ENCODE measurements at places on chromosomes 6 and 20. TPM values are rescaled to one million over a fixed set of nuclear protein-coding genes. Genes with fewer than 3 reads are reported as not detected.

ABHD16B gene
- polyA plus RNA-seq, result not detected

EEF1A1 gene
- 9,671 TPM for polyA plus RNA-seq

SMLR1 gene
- not detected for polyA plus RNA-seq

SLC2A10 gene
- polyA plus RNA-seq, result not detected

SYCP2L gene
- polyA plus RNA-seq, result 0.19 TPM

SCAND1 gene
- polyA plus RNA-seq, result 66.9 TPM

TTLL9 gene
- polyA plus RNA-seq, result 1.1 TPM

OXT gene
- polyA plus RNA-seq, result not detected

PDCD2 gene
- 50.0 TPM for polyA plus RNA-seq

DNA sequence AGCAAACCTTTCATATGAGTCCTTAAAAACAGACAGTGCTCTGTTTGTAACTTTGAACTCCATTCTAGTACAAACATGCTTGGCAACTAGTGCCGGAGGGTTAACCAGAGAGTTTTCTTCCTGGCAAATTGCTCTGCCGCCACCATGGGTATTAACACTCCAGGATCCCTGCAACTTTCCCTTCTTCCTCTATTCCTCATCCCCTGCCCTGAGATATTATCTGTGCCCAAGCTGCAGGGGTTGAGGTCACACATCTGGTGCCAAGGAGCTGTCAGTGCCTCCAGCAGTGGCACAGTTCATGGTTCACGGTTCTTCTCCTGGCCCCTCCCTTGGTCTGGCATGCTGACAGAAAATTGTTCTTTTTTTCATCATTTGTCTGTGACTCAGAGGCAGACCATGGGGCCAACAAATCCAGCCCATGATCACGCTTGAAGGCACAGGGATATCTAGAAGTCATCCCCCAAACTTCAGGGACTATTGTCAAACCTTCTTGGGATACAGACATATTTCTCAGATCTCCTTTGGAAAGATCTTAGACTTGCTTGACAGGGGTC lies 77.5 kb downstream of the ATXN1 start:
- H3K4me3 ChIP-seq, result no peak overlapping the region
- no peaks in the 10 kb centered on the region for H3K36me3 ChIP-seq
- H3K27me3 ChIP-seq, result no peaks in the 10 kb centered on the region
- peak; percentile 30 for DNase-seq
- peaks cover 21% of the 10 kb centered on the region for H3K4me1 ChIP-seq
- H3K27ac ChIP-seq, result peak overlapping the region; percentile 15

DNA sequence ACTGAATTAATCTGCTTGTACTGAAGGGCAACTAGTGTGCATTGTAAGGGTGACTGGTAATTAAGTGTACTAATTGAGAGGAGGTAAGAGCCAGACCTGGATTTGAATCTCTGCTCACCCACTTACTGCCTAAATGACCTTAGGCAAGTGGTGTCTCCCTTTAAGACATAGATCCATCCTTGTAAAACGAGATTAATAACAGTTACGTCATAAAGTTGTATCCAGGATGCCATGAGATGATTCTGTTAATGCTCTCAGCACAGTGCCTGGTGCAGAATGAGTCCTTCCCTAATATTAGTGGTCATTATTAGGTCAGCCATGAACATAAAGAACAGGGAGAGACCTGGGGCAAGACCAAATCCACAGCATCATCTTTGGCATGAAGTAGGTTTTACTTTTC lies 470.1 kb downstream of the MAFB start:
- H3K4me3 ChIP-seq, result no peak overlapping the region
- no peaks in the 10 kb centered on the region for H3K36me3 ChIP-seq
- H3K4me1 ChIP-seq, result no peaks in the 10 kb centered on the region
- no peak overlapping the region for H3K27ac ChIP-seq

DNA sequence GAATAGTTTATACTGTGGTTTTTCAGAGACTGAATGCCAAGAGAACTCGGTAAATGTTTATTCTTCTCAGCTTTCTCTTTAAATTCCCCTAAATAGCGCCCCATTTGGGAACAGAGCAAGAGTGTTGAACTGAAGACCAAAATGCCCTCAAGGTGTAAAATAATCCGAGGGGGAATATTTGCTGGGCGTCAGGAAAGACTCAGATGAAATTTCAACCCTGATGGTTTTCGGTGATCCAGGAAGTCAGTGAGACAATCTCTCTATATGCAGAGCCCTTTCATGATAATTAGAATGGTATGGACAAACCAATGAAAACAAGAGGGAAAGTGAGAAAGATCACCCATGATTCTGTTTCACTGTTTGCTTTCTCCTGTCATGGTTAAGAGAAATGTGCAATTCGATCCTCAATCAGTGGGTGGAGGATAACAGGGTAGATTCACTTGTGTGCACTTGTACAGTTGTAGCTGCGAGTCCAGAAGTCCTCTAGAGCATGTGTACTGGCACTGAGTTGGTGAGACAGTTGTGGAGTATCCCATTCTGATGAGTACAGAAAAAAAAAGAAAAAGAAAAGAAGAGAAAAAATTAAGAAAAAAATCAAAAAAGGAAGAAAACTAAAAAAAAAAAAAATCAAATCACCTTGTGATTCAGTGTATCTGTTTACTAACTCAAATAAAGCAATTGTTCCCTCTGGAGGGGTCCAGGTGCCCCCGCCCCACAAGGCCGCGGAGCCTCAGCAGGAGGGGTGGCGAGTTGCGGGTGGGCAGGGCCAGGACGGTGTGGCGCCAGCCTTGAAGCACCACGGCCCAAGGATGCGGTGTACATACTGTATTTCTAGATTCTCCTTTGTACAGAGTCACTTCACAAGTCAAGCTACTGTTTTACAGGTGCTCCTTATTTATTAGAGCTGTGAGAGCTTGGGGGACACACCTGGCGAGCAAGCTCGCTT lies 164.9 kb downstream of the SCML4 start:
- H3K36me3 ChIP-seq, result no peaks in the 10 kb centered on the region
- H3K4me1 ChIP-seq, result peaks cover 53% of the 10 kb centered on the region
- DNase-seq, result no peak
- no peaks in the 10 kb centered on the region for H3K27me3 ChIP-seq

GRCh38 chr6:143195349-143195845 lies 134.7 kb downstream of the AIG1 start:
- DNase-seq, result no peak
- H3K4me3 ChIP-seq, result no peak overlapping the region
- H3K36me3 ChIP-seq, result no peaks in the 10 kb centered on the region
- H3K27ac ChIP-seq, result no peak overlapping the region

- no peaks in the 10 kb centered on the region for H3K36me3 ChIP-seq
- no peaks in the 10 kb centered on the region for H3K4me1 ChIP-seq
- no peak overlapping the region for H3K27ac ChIP-seq
- DNase-seq, result no peak
Measured at GRCh38 chr6:128676456-128676855, 156.1 kb upstream of the PTPRK start.

- H3K27ac ChIP-seq, result no peak overlapping the region
- no peak for DNase-seq
- H3K4me3 ChIP-seq, result no peak overlapping the region
- no peaks in the 10 kb centered on the region for H3K4me1 ChIP-seq
Measured at GRCh38 chr6:40743226-40743625, 156.1 kb upstream of the LRFN2 start.

DNA sequence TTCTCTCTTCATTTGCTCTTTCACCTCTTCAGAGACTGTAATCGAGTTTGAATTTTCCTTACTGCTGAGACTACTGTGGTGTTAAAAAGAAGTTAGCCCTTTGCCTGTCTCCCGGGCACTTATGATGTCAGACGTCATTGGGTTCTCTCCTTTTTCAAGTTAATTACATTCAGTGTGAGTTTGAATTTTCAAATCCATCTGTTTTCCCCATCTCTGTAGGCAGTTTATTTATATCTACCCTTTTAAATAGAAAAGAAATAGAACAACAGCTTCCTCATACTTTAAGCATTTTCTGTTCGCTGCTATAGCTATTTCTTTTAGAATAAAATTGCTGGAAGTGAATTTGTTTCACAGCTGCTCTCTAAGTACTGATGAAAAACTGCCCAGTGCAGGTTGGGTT lies 81.4 kb downstream of the MCHR2 start:
- H3K36me3 ChIP-seq, result no peaks in the 10 kb centered on the region
- H3K4me3 ChIP-seq, result no peak overlapping the region
- no peaks in the 10 kb centered on the region for H3K27me3 ChIP-seq
- no peak overlapping the region for H3K27ac ChIP-seq

GRCh38 chr6:131023834-131024504 lies 39.1 kb downstream of the EPB41L2 start:
- H3K4me1 ChIP-seq, result no peaks in the 10 kb centered on the region
- H3K27ac ChIP-seq, result no peak overlapping the region
- no peak overlapping the region for H3K4me3 ChIP-seq
- DNase-seq, result no peak

- H3K27ac ChIP-seq, result no peak overlapping the region
- peak; percentile 9 for DNase-seq
- H3K27me3 ChIP-seq, result no peaks in the 10 kb centered on the region
- H3K4me1 ChIP-seq, result no peaks in the 10 kb centered on the region
Measured at GRCh38 chr6:69232911-69233448, 563.8 kb downstream of the LMBRD1 start.

DNA sequence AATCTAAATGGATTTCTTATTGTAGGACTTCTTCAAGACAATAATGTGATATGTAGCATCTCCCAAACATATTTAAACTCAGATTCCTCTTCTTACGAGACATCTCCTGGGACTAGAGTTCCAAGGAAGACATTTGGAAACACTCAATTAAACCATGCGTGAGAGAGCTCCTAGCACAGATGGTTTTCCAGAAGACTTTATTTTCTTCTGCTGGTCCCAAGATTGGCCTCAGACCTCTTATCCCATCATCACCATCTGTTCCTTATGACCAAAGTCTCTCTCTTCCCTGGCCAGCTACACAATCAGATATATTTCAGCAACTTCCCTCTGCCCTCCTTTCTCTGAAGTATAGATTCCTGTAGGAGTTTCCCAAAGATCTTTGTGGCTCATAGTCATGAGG lies 93.2 kb upstream of the JARID2 start:
- no peaks in the 10 kb centered on the region for H3K27me3 ChIP-seq
- no peak overlapping the region for H3K4me3 ChIP-seq
- H3K27ac ChIP-seq, result no peak overlapping the region
- no peaks in the 10 kb centered on the region for H3K36me3 ChIP-seq
- peaks cover 28% of the 10 kb centered on the region for H3K4me1 ChIP-seq

GRCh38 chr6:24845578-24845977 lies 46.9 kb upstream of the ARMH2 start:
- no peak overlapping the region for H3K27ac ChIP-seq
- H3K4me1 ChIP-seq, result no peaks in the 10 kb centered on the region
- DNase-seq, result no peak
- H3K36me3 ChIP-seq, result peaks cover 43% of the 10 kb centered on the region

DNA sequence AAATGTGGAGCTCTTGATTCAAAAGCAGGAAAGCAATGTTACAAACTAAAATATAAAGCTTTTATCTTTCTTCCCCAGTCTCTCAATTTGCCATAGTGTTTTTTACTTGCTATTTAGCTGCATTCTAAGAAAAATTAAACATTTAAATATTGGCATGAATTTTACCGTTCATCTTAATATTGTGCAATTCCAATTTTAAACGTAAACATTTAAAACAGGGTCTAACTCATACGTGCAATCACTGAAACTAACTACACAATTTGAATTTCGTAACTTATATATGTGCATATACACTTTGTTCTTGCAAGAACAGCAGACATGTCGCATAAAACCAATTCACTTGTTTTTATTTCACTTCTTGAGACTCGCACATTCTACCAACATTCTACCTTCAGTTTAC lies 280.8 kb upstream of the QKI start:
- H3K27ac ChIP-seq, result no peak overlapping the region
- H3K4me1 ChIP-seq, result no peaks in the 10 kb centered on the region
- no peak for DNase-seq
- no peak overlapping the region for H3K4me3 ChIP-seq
- no peaks in the 10 kb centered on the region for H3K36me3 ChIP-seq
- no peaks in the 10 kb centered on the region for H3K27me3 ChIP-seq

- no peak for DNase-seq
- H3K27me3 ChIP-seq, result no peaks in the 10 kb centered on the region
- H3K4me3 ChIP-seq, result no peak overlapping the region
- H3K36me3 ChIP-seq, result no peaks in the 10 kb centered on the region
- no peak overlapping the region for H3K27ac ChIP-seq
- no peaks in the 10 kb centered on the region for H3K4me1 ChIP-seq
Measured at GRCh38 chr6:169501777-169502313, 200.0 kb downstream of the WDR27 start.

DNA sequence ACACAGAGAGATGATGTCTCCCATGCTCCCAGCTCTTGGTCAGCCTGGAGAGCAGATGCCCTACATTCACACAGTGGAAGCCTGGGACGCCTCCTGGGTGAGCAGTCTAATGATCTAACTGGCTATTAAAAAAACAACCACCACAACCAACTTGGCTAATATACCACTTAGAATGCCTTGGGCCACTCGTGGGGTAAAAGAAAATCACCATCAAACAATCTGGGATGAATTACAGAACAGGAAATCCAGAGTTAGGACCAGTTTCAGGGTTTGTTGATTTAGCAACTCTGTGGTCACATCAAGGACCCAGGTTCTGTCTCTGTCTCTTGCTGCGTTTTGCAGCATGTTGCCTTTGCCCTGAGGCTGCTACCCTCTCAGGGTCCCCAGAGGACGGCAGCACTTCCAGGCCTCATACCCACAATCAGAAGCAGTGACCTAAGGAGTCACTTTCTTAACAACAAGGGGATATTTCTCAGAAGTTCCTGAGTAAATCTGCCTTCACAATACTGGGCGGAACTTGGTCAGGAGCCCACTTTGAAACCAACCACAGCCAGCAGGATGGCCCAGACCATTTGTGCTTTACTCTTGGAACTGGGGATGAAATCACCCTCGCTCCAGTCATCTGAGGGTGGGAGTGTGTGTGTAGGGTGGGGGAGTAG lies 118.7 kb downstream of the CLIC5 start:
- H3K27ac ChIP-seq, result no peak overlapping the region
- H3K27me3 ChIP-seq, result no peaks in the 10 kb centered on the region
- no peak for DNase-seq
- H3K36me3 ChIP-seq, result no peaks in the 10 kb centered on the region

DNA sequence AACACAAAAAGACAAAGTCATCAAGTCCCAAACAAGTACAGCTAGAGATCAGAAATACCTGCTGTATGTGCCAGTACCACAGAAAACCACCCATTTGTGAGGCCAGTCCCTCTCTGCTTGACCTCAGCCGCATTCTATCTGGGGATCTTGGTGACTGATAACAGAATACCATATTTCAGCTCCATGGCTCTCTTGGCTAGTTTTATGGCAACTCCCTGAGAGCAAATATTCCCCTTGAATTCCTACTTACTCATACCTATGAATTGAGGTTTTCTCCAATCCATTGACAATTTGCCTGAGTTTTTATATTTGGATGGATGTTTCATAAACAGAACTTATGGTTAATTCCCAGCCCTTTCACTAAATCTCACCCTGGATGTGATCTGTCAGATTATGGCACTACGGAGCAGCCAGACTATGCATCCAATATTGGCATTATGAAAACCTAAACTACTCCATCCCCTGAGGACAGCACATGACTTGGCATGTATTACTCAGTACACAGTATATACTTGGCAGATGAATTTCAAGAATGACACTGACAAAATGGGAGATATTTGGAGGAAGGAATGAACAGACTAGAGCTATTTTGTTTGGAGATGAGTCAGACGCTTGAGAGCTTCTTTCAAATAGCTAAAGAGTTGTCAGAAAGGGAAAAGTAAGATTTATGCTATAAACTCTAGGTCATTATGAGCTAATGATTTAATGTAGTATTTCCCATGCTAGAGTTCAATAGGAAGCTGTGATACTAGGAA lies 95.7 kb downstream of the PRDM1 start:
- H3K4me3 ChIP-seq, result no peak overlapping the region
- H3K27ac ChIP-seq, result no peak overlapping the region
- peaks cover 5% of the 10 kb centered on the region for H3K36me3 ChIP-seq
- peaks cover 3% of the 10 kb centered on the region for H3K4me1 ChIP-seq
- no peak for DNase-seq
- no peaks in the 10 kb centered on the region for H3K27me3 ChIP-seq

Data from B cell (primary cell).